ENCODE measurements at places on chromosomes 7 and 10.

DNA sequence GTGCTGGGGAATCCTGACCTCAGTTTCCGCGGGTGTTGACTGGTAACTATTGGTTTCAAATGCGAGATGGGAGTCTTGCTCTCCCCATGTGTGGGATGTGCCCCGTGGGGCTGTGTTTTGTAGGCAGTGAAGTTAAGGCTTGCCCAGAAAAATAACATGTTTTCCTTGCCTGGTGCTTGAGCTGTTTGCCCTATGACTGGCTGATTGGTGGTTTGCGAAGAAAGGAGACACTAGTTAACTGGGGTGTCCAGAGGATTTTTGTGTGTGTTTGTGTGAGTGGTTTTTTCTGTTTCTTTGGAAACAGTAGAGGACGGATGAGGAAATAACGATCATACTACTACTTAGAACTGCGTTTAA lies 61.9 kb downstream of the CREB5 start:
- DNase-seq, result no peak

DNA sequence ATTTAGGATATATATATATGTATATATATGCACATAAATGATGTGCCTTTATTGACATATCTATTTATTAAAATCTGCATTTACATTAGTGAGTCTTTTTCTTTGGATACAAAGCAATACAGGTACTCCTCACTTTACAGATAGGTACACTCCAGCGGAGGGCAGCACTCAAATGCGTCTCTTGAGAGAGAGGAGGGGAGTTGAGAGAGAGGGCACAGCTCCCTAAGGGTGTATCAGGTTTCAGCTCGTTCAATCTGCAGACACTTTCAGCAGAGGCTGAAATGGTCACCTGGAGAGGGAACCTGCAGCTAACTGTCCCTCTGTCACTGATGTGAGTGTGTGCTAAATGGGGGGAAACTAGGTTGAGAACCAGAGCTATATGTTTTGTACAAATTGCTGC lies 21.5 kb downstream of the C10orf53 start:
- no peak for DNase-seq

DNA sequence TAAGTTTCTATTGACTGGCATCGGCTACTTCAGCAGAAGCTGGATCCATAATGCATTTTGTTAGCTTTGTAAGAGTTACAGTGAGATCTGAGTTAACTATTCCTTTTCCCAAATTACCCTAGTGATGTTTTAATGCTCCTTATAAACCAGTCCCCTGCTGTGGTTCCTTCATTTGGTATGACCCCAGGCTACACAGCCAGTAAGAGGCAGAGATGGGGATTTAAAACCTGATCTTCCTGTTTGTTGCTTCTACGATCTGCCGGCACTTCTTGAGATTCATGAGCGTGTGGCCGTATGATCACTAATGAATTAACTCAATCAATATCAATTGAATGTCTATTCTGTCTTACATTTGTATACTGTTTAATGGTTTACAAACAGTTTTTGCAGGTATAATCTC lies 86.1 kb downstream of the CACNB2 start:
- no peak for DNase-seq

DNA sequence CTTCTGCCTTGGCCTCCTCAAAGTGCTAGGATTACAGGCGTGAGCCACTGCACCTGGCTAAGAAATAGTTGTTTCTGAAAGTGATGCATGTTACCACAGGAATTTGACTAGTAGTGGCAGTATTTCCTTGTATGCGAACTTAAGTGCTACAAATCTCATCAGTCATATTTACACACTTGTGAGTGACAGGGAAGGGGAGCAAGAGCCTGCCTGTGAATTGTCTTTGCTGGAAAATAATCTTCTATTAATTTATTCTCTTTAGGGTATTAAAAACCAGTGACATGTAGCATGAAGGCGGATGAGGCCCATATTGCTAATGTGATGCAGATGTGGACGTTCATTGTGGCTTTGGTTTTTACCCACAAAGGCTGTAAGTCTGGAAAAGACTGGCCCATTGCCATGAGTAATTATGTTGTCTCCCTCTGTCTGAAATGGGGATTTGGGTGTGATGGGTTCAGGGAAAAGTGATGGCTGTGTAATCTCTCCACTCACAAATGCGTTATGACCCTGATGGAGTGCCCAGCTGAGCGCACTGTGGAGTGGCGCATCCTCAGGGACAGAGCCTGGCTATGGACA lies 97.6 kb downstream of the CCNY start:
- no peak for DNase-seq

DNA sequence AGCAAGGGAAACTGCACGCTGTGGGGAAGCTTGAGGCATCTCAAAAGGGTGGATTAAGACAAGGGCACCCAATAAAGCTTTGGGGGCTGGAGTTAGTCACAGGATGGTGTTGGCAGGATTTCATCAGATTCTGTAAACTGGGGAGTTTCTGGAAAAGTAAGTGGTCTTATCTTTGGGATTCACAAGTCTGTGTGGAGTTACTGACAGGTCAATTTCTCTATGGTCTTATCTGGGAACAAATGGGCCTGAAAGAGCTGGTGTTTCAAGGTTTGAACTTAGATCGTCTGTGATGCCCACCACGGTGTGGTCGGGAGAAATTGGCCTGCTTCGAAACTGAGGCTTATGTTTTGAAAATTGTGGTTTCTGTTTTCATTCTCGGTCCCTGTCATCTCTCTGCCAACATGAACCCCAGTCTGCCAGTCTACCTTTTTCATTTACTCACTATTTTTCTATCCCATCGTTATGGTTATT lies 23.8 kb upstream of the AOAH start:
- DNase-seq, result no peak

GRCh38 chr7:120949998-120950538 lies 509 bp upstream of the ING3 start:
- no peak for DNase-seq

GRCh38 chr7:587767-588166 lies 68.1 kb upstream of the PDGFA start:
- no peak for DNase-seq

GRCh38 chr10:76974017-76974691 lies 663.5 kb downstream of the KCNMA1 start:
- DNase-seq, result no peak

- DNase-seq, result no peak
These were observed 159.4 kb upstream of the BMPER start for GRCh38 chr7:33745934-33746333.

DNA sequence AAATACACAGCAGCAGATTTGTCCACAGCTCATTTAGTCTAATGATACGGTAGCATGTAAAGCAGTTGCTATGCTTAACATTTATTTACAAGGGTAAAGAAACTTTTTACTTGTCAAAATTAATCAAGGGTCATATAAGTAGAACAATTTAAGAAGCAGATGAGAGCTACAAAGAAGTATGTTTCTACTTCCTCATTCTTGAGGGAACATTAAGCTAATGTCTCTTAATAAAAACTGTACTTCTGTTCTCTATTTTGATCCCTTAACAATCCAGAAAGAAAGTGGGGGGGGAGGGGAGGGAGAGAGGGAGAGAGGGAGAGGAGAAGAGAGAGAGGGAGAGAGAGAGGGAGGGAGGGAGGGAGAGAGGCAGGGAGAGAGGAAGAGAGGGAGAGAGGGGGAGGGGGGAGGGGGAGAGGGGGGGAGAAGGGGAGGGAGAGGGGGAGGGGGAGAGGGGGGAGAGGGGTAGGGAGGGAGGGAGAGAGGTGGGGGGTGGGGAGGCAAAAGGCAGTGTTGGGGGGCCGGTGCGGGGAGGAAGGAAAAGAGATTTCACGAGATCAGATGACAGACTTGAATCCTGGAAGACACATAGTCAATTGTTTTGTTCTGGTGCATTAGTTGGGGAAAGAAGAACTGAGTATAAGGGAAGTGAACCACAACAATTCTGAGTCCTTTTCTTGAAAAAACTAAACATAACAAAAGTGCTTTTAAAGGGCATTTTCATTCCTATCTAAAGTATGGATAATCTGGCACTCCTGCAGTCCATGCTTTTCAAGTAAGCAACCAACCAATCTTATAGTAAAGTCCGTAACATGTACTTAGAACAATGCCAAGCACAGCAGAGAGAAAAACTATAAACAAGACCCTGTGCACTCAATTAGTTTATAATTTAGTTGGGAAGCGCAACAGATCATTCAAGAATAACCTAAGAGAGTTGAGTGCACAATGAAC lies 128.0 kb downstream of the USP6NL start:
- DNase-seq, result no peak

DNA sequence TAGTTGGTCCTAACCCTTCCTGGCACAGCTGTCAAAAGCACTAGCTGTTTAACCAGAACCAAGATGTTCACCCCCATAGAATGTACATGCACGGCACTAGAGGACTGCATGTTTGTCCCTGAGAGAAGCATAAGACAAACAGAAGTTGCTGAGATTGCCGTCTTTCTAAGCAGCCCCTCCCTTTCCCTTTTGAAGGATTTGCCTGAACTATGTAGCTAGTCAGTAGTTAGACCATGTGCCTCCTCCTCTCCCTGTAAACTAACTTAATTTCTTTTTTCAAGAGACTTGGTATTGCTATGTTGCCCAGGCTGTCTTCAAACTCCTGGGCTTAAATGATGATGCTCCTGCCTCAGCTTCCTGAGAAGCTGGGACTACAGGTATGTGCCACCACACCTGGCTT lies 40.7 kb downstream of the TBC1D12 start:
- no peak for DNase-seq

GRCh38 chr7:125529249-125529648 lies 599.6 kb upstream of the POT1 start:
- DNase-seq, result no peak

DNA sequence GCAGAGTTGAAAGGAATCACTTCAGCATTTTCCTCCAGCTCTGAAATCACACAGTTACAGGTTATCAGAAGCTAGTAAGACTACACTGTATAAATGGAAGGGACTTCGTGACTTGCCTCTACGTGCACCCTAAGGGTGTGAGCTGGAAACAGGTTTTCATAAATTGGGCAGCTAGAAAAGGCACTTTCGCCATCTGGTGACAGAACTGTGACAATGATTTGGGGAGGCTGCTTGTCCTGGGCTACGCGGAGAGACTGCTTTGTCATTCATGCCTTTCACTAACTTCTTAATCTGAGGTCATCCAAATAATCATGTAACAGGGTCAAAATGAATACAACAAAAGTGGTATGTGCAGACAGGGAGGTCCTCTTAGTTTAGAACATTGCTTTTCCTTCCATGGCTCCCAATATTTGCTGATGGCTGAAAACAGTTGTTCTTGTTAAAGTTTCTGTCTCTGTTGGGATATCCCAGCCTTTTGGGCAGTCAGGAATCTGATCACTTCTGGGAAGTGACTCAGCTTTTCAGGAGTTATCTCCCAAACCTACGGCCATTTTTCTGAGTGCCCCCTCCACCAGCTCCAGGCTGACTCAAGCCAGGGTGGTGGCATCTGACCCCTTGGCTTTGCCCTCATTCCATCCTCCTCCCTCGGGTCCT lies 17.8 kb downstream of the VWC2 start:
- DNase-seq, result no peak

DNA sequence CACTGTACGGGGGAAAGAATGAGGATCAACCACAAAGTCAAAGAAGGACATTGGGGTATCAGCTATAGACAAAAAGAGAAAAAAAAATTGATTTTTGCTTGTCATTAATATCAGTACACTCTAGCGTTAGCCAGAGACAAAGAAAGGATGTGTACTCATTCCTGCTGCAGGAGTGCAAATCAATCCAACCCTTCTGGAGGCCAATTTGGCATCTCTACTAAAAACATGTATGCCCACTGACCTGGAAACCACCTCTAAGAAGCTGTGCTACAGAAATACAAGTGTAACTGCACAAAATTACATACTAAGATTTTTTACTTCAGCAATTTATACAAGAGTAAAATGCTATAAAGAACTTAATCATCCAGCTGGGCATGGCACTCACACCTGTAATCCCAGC lies 13.6 kb downstream of the NSMCE4A start:
- DNase-seq, result no peak

GRCh38 chr10:14727465-14727864 lies 47.2 kb downstream of the FAM107B start:
- no peak for DNase-seq

- no peak for DNase-seq
These were observed 37.8 kb downstream of the HHEX start for GRCh38 chr10:92727550-92727949.

DNA sequence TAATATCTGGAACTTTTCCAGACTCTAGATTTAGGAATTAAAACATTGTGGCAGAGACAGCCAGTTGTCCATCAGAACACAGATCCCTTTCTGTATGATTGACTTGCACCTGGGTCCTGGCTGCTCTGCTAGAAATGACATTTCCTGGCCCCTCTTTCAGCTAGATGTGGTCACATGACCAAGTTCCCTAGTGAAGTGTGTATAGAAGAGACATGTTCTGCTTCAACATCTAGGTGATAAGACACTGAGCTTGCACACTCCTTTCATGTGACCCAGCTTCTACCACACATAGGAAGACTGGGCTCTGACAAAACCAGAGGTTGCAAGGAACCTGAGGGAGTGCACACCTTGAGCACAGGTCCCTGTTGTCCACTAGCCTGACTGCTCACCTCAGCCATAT lies 22.8 kb upstream of the DYNC1I1 start:
- DNase-seq, result no peak

GRCh38 chr7:125670926-125671572 lies 741.4 kb upstream of the POT1 start:
- DNase-seq, result peak; percentile 23

- DNase-seq, result no peak
These were observed 317.1 kb upstream of the NPVF start for GRCh38 chr7:25545124-25546008.

DNA sequence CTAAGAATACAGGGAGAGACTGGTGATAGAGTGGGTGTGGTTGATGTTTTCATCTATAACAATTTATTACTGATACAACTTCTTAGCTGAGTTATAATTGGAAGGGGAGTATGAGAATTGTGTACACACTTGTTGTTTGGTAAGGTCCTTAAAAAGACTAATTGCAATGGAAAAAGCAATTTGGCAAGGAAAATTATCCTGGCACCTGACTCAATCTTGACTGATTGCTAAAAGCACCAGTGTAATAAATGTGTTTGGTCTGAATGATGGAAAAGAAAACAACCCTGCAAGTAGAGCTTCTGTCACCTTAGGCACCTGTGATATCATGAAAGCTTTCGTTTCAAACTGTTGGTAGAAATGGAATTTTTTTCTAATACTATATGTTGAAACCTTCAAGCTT lies 6.7 kb upstream of the GSDME start:
- DNase-seq, result no peak

DNA sequence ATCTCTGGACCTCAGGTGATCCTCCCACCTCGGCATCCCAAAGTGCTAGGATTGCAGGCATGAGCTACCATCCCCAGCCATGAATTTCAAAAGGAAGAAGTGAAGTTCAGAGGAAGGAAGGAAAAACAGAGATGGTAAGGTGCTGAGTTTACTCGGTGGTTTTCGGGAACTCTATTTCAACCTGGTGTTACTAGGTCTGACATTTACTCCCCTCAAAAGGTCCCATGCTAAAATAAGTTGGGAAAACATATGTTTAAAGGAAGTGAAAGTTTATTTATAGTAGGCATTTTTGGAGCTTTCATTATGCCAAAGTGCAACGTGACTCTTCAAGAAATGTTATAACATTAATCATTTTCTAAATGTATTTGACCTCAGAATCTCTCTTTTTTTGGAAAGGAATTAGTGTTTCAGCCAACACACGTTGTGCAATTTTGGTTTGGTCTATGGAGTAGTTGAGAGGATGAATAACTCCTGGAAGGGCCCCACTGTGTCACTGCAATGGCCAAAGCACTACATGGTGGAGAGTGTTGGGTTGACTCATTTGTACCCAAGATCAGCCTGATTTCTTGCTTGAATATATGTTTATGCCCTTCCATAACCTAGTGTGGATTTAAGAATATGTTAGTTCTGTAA lies 114.7 kb upstream of the FAM171A1 start:
- no peak for DNase-seq

GRCh38 chr10:102322914-102323313 lies 72.6 kb upstream of the NFKB2 start:
- no peak for DNase-seq

Data from bone marrow (tissue), 2 donors.